Smooth muscle cell of the pulmonary artery (primary cell): ENCODE measurements at places on chromosomes 13 and 19. TPM values are rescaled to one million over a fixed set of nuclear protein-coding genes. Genes with fewer than 3 reads are reported as not detected.

Gene PEG3
- 3.5 and 4.6 TPM in 2 replicates for total RNA-seq

Gene MATK
- total RNA-seq = 0.13 TPM in 1 of 2 replicates, not detected in the other

Gene ATP4B
- total RNA-seq = not detected in 2 replicates

Gene CDX2
- total RNA-seq = not detected in 2 replicates
